Stimulated activated CD4-positive, alpha-beta T cell treated with anti-CD3 and anti-CD28 coated beads, Interleukin-15, amount 100 ng/mL, for 1 hour (primary cell): ENCODE measurements at places on chromosomes 2 and 18.
A peak's percentile ranks its signal among the peaks of the same experiment; 100 is the strongest.

- no peak for DNase-seq
These were observed 339.4 kb downstream of the CMPK2 start for GRCh38 chr2:6526093-6526824.

- DNase-seq = no peak
These were observed 982 bp downstream of the HJURP start for GRCh38 chr2:233853353-233853752.

GRCh38 chr2:189954989-189955388 lies 107.5 kb downstream of the MSTN start:
- no peak for DNase-seq

DNA sequence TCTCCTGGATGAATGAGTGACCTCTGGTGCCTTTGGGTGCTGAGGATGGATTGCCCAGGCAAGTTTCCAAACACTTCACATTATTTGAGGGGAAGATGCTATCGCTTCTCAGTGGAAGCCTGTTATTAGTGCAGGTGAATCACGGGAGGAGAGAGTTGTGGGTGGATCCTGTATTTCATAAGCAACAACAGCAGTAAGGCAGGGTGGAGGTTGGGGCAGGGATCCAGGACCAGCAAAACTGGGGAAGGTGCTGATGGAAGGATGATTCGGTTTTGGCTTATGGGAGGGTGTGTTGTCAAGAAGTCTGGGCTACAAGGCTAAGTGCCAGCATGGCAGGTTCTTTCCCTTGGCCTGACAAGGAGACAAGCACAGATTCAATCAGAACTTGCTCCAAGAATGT lies 37.7 kb upstream of the SETBP1 start:
- no peak for DNase-seq

DNA sequence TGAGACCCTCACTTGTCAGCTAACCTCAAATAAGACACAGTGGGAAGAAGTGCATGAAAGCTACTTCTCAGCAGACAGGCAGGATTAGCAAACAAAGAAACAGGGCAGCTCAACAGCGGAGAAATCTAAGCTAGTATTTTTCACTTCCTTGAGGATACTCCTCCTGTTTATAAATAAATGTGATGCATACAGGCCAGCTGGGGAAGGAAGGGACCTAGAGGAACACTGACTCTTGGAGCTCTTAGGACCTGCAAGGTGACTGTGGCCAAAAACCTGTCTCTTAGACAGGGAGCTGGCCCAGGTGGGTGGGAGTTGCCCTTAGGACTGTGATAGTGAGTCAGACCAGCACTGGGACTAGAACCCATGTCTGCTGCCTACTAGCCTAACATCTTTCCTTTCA lies 4.8 kb downstream of the REEP1 start:
- no peak for DNase-seq

- DNase-seq = no peak
These were observed 678.0 kb downstream of the EPHA4 start for GRCh38 chr2:220894069-220894468.

DNA sequence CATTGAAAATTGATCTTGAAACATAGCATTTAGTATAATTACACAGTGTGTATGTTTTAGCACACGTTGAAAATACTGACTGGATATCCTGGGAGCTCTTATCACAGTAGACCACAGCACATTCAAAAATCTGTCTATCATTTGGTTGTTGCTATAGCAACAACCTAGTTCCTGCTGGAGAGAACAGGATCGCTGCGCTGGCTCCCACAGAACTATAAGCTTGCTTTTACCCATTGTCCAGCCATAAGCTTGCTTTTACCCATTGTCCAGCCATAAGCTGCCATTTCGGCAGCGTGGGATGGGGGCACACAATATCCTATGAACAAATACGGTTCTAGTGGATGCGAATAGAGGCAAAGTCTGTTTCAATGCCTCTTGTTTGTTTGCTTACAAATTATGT lies 70.4 kb upstream of the ST6GAL2 start:
- no peak for DNase-seq

DNA sequence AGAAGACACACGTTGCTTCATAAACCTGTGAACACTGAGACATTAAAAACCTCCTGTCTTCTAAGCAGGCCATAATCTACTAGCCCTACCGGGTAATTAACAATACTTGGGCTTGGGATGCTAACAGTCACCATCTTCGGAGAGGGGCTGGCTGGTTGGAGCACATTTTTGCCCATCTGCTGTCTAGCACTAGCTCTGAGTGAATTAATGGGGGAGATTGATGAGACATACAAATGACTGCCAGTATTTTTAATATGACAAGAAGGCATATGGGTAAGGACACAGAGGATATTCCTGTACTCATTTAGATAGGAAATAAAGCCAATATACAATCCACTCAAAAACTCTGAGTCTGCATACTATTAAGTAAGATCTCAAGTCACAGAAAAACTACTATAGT lies 651.6 kb upstream of the SOX11 start:
- DNase-seq = no peak

DNA sequence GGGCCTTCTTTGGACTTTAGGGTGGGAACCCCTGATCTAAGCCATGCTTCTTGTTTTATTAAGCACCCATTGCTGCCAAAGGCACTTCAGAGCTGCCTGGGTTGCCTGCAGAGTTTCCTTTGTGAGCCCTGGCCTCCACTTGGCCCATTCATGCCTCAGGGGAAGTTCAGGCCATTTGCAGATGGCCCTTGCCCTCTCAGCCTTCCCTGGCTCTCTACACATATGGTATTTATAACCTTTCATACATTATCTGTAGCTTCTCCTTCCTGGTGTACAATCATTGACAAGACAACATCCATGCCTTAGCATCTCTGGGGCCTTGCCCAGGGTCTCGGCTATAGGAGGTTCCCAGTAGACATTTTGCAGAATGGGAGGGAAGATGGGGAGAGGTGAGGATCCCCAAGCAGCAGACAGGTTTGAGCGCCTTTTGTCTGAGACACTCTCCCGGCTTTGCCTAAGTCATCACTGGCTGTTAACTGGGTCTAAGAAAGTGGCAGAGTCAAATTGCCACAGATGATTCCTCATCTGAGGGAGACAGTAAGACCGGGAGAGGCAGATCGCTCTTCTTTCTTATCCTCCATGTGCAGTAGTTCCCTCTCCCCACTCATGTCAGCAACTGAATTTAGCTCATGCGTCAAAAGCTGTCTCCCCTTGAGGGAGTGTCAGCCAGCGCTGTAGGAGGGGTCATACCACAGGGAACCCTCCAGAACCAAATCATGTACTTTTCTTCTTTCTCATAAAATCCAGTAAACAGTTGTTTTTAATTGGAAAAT lies 2.7 kb downstream of the EHD3 start:
- DNase-seq = no peak

- no peak for DNase-seq
These were observed 106.4 kb upstream of the UGP2 start for GRCh38 chr2:63735263-63735662.

DNA sequence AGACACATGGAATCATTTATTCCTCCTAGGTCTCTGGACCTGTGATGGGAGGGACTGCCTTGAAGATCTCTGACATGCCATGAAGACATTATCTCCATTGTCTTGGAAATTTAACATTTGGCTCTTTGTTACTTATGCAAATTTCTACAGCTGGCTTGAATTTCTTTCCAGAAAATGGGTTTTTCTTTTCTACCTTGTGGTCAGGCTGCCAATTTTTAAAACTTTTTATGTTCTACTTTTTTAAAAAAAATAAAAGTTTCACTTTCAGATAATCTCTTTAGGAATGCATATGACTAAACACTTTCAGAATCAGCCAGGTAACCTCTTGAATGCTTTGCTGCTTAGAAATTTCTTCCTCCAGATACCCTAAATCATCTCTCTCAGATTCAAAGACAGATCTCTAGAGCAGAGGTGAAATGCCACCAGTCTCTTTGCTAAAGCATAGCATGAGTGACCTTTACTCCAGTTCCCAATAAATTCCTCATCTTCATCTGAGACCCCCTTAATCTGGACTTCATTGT lies 209.6 kb downstream of the RPRM start:
- no peak for DNase-seq

DNA sequence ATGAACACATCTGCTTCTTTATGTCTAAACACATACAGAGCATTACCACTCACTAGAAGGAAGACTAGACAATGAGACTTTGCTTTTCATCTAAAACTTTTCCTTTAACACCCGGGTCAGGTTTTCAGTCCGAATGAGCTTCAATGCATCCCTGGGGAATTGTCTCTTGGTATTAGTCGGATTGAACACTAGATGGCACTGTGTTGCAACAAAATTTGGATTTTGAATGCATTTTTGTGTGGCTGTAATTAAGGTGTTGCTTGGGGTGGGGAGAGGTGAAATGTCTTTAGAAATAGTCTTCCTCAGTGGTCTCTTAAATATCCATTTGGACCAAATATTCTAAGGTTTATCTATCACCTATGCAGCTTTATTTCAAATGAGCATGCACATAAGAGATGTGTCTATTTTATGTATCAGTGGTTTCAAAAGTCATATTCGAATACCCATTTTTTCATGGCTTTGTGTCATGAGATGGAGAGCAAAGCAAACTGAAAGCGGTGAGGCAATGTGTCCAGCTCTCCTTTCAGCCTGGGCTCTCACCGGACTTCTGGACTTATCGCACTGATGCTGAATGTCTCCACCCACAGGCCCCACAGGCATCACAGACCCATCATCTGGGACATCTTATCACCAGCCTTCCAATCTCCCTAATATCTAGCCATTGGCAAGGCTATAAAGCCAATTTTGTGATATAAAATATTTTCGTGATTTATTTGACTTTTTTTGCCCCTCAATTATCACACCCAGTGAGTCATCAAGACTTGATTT lies 510.3 kb downstream of the RNF144A start:
- no peak for DNase-seq

DNA sequence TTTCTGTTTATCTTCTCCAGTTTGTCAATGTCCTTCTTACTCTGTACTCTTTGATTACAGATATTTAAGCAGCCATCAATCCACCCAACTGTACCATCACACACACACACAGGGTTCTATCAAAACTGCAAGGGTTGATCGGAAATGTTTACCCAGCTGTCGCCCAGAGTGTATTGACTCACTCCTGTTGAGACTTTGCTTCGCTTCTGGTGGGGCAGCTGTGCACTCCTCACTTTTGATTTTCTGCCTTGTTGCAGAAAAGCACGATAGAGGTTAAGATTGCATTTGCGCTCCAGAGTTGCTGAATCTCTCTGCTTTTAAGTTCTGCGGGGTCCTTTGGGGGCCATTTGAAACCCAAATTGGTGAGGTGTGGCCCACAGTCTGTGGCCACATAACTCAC lies 216.2 kb downstream of the SETBP1 start:
- DNase-seq = no peak

- DNase-seq = no peak
These were observed 24.5 kb upstream of the CCDC68 start for GRCh38 chr18:54983791-54984190.

GRCh38 chr2:202695166-202695565 lies 60.4 kb downstream of the FAM117B start:
- no peak for DNase-seq

GRCh38 chr2:170815746-170816503 lies 762 bp upstream of the GAD1 start:
- peak; percentile 30 for DNase-seq

GRCh38 chr18:61340148-61340547 lies 6.9 kb downstream of the CDH20 start:
- DNase-seq = no peak

DNA sequence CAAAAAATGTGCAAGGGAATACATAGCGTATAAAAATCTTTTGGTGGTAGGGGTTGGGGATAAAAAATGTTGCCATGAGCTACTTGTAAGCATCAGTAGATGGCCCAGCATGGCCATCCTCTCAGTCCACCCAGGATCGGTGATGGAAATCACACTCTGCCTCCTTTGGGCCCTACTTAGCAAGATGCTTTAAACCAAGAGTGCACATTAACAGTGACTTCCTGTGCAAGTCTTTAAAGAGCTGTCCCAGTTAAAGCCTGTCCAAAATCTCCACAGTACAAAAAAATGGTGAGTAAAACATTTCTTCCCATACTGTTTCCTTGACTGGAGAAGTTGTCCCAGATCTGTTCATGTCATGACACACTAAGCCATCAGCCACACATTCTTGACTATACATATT lies 18.0 kb downstream of the ANKRD44 start:
- no peak for DNase-seq

- no peak for DNase-seq
These were observed 252.3 kb downstream of the MBD5 start for GRCh38 chr2:148273158-148273691.

DNA sequence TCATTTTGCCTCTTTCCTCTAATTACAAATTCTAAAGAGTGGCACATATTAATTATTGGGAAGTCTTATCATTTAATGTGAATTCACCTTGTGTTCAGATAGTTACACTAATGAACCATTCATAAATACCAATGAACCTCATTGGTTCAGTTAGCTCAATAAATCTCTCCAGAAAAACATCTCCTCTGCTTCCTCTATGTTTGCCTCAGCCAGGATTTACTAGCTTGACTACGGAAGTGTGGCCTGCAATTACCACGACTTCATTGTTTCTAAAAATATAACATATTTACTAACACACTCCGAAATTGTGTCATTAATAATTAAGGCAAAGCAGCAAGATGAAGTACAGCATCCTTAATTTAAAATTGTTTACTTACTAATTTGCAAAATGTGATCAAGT lies 103.3 kb downstream of the PLA2R1 start:
- no peak for DNase-seq

GRCh38 chr2:220202066-220202465 lies 574.6 kb downstream of the SLC4A3 start:
- DNase-seq = no peak

GRCh38 chr2:120830096-120830830 lies 94.6 kb downstream of the GLI2 start:
- no peak for DNase-seq

- DNase-seq = no peak
These were observed 260.0 kb downstream of the FSIP2 start for GRCh38 chr2:185998562-185999070.

GRCh38 chr2:168185583-168186274 lies 61.7 kb downstream of the STK39 start:
- no peak for DNase-seq

DNA sequence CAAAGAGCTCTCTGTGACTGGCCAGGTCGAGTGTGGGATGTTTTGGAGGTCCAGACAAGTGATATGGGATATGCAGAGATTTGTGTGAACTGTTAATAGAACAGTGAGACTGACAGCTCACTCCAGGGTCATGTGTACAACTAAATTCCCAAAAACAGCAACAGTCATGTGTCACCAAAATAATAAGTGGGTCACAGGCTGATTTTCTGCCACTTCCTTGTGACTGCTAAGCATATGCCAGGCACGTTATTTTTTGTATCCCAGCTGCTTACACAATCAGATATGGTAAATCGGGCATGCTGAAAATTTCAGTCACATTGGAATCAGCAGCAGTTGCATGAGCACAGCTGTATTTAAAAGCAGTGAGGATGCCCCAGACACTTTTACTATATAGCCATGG lies 198.7 kb downstream of the PTGR3 start:
- no peak for DNase-seq

- DNase-seq = no peak
These were observed 161.7 kb downstream of the TFCP2L1 start for GRCh38 chr2:121123268-121123667.

- DNase-seq = peak; percentile 55
These were observed 66.8 kb upstream of the ASAP2 start for GRCh38 chr2:9139491-9140443.

GRCh38 chr18:32337821-32338220 lies 132.9 kb downstream of the GAREM1 start:
- DNase-seq = no peak
